ENCODE measurements at places on chromosomes 3 and 15.

GRCh38 chr3:152389316-152389934 lies 120.7 kb downstream of the MBNL1 start:
- DNase-seq, result no peak

DNA sequence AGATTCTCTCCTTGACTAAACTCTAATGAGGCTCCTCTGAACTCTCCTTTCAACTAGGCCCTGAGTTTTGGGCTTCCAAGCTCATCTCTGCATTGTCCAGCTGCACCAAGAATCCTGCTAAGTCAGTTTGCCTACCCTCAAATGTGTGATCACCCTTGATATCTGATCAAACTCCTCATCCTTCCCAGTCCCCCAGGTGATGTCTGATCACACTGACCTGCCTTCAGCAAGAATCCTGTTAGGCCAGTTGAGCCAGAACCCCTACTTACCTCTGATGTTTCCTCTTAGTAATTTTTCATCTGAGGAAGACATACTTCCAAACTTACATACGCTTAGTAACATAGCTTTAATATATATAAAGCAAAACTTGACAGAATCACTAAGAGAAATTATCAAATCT lies 28.8 kb downstream of the SUMF1 start:
- DNase-seq, result no peak

- DNase-seq, result no peak
Measured at GRCh38 chr3:111782943-111783342, 76.1 kb upstream of the PHLDB2 start.

DNA sequence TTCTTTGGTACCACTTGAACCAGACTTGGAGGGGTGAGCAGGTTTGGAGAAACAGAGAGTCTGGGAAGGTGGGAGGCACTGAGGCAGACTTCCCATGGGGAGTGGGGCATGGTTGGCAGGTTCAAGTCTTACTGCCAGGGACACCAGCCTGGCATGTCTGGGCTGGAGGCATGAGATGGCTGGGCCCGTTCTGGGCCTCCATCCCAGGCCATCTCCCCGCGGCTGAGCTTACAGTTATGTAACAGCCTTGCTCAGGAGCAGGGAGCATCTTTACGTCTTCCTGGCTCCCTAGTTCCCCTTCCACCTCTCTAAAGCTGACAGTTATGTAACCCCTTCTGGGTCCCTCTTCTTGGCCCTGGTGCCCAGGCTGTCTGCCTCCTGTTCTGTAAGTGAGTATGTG lies 12.4 kb downstream of the VIPR1 start:
- no peak for DNase-seq

GRCh38 chr3:45631486-45631885 lies 36.9 kb downstream of the LIMD1 start:
- no peak for DNase-seq

GRCh38 chr15:76058714-76059319 lies 968 bp upstream of the TMEM266 start:
- peak; percentile 17 for DNase-seq

DNA sequence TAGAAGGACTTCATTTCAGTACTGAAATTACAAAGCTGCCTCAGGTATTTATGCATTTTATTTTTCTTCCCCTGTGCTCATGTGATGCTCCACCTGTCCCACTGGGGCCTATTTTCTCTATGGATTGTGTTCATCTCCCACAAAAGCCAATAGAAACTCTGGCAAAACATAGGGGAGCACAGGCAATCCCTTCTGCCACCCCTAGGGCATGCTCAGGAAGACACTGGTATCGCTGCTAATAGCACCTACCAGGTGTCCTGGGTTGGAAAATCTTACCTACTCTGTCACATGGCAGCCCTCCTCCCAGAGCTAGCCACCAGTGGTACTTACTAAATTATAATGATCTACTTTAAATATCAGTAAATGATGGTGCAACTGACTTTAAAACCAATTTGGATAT lies 427.4 kb downstream of the FGF12 start:
- DNase-seq, result no peak

DNA sequence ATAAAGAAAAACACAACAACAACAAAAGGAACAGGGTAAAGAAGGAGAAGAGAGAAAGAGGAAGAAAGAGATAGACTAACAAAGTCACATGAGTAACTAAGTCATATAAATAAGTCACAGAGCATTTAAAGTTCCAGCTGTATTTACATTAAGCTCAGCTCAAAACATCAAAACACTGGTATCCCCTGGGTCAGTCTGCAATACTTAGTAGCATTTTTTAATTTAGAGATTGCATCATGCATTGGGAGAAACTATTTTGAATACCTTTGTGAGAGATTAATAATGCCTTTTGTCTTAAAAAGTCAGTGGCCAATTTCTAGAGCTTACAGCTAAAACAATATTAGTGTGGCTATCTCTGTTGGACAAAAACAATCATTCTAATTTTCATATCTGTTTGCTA lies 78.4 kb downstream of the NEK10 start:
- peak; percentile 6 for DNase-seq

DNA sequence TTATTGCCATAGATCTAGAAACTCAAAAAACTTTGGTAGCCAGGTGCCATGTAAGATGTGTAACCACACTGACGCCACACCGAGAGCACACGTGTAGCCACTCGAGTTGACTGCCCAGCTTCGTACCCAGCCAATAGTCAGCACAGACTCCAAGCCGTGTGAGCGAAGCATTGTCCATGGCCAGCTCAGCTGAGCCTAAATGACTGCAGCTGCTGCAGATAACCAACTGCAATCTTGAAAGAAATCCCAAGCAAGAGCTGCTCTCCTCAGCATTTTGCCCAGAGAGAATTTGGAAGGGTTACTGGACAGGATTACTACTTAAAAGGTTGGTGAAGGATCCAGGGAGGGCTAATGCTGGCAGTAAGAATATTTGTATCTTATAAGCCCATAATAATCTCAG lies 193.0 kb upstream of the THRB start:
- DNase-seq, result no peak

DNA sequence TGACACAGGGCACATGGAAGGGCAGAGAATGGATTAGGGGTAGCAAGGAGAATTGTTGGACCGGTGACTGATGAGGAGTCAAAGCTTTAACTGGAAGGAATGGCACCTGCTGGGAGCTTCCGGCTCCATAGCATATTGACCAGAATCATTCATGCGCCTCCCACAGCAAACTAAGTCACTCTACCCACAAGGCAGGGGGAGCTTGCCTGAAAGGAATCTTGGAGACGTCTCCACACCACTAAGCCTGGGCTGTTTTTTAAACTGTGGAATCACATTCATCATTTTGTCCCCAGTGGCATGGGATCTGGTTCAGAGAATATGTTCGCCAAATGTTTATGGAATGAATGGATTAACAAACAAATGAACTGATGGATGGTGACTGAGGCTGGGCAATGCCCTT lies 57.0 kb upstream of the ITGA11 start:
- DNase-seq, result no peak

DNA sequence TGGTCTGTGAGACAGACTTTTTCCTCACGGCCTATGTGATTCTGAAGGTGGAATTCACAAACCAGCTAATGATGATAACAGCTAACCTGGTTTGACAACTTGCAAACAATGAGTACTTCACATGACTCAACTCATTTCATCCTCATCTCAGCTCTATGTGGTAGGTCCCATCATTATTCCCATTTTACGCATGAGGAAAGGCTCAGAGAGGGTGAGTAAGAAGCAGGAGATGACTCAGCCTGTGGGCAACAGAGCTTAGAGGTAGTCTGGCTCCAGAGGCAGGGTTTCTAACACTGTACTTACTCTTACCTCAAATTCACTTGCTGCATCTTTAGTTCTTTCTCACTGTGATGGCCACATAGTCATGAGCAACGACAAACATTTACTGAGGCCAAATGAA lies 25.8 kb upstream of the PSMD6 start:
- peak; percentile 79 for DNase-seq

- DNase-seq, result no peak
Measured at GRCh38 chr15:82621970-82622369, 25.2 kb downstream of the CPEB1 start.

- DNase-seq, result no peak
Measured at GRCh38 chr3:54831112-54831511, 96.7 kb downstream of the LRTM1 start.

DNA sequence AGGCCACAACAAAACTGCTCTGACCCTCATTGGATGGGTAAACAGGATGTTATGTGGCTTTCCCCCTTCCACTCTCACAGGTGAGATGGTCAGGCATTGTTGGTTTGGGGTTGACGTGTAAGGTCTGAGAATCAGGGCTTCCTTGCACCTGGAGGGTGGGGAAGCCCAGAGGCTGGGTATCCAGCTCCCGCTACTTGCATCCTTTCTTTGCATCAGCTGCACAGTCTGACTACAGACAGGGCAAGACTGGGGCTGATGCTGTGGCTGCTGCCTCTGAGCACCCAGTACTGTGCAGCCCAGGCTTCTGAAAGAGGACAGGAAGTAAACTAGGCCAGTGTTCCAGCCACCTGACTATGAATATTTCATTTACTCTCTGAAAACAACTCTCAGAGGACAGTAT lies 58.0 kb upstream of the ATP2B2 start:
- no peak for DNase-seq

DNA sequence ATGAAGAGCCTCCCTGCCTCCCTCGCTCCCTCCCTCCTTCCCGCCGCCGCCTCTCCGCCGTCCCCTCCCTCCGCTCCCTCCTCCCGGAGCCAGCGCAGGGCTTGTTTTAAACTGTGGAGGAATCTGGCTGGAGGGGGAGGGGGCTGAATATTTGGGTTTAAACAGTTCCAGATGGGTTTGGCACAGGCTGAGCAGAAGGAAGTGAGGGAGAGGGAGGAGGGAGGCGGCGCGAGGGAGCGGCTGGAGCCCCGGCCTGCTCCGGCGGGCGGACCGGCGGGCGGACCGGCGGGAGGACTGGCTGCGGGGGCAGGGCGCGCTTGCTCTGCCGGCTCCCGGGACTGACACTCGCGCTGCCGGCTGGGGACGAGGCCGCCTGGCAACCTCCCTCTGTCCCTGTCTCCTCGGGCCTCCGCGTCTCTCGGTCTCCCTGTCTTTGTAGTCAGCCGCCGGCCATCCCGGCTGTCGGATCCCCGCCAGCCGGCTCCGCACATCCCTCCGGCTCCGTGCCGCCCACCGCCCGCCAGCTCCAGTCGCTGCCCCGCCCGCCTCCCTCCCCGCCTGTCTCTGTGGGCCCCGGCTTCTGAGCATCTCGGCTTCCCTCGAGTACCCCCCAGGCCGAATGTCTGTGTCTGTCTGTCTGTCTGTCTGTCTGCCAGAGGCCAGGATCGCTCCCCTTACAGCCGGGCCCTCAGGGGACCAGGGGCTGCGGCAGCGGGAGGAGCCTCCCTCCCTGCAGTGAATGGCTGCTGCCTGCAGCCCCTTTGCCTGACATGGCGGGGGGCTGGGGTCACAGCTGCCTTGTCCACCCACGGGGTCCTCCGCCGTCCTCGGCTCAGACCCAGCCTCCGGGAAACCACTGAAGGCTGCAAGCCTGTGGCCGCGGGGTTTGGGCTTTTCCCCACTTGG lies 7.6 kb downstream of the EPHB3 start:
- DNase-seq, result peak; percentile 87

GRCh38 chr3:112119962-112120836 lies 12.8 kb downstream of the GCSAM start:
- DNase-seq, result no peak

- no peak for DNase-seq
Measured at GRCh38 chr3:130779031-130779430, 32.4 kb upstream of the PIK3R4 start.

DNA sequence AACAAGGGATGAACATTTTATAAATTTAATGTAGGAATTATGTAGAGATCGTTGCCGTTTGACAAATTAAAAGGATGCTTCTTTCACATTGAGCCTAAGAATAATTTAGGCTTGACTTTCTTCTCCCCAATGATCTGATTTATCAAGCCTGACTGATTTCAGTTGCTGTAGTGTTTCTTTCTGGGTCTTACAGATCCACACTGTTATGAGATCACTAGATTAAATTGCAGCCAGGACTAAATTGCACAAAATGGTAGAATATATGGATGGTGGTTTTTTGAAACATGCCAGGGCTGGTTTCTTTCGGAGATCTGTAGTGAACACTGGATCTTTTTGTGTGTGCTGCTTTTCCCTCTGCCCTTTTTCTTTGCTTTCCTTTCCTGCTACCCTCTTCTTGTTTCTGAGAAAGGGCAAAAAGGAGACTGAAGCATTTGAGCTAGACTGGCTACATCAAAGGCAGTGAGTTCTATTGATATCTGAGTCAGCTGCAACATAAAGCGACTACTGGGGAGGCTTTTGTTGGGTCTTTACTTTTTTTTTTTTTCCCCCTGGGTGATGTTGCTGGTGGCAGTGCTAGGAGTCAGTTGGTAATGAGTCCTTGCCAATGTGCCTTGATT lies 83.0 kb downstream of the AKAP13 start:
- DNase-seq, result no peak

DNA sequence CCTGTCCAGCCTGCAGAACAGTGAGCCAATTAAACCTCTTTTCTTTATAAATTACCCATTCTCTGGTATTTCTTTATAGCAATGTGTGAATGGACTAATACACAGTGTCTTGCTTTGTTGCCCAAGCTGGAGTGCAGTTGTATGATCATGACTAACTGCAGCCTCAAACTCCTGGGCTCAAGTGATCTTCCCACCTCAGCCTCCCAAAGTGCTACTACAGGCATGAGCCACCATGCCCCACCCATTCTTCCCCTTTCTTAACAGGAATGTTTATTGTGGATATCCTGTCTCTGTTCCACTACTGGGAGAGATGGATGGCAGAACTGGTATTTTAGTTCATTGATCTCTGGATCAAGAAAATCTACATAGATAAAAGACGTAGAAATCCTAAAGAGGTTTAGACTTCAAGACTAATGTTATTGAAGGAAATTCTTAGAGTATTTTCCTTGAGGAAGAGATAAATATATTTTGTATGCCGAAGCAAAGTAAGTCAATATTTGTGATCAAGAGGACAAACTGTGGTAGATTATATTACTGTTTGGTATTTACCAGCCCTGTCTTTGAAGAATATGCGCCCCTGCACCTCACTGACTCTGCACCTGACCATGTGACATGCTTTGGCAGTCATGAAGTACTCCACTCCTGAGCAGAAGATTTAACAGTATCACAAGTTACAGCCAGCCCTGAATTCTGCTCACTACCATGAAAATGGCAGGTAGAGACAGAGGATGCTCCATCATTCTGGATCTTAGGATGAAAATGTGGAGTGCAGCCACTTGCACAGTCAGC lies 42.9 kb downstream of the UACA start:
- DNase-seq, result no peak

DNA sequence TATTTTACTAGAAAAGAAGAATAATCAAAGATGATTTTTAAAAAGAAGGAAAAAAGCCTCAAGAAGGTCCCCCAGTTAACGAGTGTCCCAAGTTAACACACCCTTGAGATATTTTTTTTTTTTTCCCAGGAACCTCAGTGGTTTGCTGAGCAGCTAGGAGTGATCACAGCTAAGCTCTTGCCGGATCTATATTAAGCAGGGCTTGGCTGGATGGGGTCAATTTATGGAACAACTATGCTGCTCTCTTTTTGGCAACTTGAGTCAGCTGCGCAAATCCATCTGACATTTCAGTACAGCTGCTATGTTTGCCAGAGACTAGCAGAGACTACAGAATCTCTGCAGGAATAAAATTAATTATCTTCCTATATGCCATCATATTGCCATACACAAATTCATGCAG lies at the start of gene LMOD3:
LMOD3 (minus strand) TSS at position 193 of the 400 bp plus-strand sequence. CDS start 209 bp downstream, outside the sequence.
- no peak for DNase-seq

All from iris pigment epithelial cell (primary cell).